ENCODE measurements at places on chromosomes 12 and 14.

- DNase-seq = no peak
Observed at GRCh38 chr12:26211331-26211730, 16.0 kb downstream of the SSPN start.

DNA sequence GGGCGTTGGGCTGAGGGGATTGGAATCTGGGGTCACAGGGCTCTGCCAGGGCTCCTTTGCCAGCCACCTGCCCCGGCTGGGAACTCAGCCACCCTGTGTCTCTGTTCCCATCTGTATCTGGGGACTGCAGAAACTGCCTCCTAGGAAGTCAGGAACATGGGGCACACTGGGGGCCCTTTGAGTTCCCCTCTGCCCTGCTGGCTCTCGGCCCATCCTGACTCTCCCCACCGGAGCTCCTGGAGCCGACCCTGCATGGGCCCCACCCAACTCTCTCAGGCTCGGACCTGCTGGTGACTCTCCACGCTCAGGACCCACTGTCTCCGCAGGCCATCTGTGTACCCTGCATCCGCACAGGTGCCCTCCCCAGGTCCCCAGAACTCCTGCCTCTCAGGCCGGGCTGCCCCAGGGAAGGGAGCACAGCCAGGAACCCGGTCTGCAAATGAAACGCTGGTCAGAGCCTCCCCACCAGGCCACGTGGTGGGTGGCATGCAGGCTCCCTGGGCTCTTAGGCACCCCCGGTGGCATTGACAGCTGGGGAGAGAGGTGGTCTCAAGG is 82.8 kb downstream of the KIF26A start:
- no peak for DNase-seq

DNA sequence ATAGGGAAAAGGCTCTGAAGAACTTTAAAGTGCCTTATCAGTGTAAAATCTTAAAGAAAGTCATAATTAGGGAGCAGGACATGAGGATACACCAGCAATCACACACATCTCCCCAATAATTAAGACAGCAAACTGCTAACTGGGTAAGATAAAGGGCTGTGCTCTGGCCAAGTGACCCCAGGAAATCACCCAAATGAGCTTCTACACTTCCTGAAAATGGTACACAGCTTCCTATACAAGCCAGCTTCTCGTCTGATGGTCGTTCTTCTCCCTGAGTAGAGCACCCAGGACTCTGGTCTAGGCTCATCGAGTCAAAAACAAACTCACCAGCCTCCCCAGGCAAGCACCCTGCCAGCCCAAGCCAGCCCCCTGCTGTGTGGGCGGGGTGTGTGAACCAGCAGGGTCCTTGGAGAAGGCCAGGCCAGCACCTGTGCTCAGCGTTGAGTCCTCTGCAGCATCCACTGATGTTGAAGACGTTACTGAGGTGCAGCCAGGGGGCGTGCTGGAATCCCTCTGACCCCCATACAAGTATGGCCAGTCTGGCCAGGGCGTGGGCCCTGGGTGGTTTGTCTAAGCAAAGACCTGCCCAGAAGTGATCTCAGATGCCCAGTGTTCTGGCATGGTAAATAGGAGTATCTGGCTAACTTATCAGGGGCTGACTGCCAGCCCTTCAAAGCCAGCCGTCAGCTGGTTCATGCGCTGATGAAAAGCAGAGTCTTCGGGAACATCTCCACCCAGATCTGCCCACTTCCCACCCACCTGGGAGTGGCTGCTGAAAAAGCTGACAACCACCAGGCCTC is 41.4 kb downstream of the ACTN1 start:
- no peak for DNase-seq

DNA sequence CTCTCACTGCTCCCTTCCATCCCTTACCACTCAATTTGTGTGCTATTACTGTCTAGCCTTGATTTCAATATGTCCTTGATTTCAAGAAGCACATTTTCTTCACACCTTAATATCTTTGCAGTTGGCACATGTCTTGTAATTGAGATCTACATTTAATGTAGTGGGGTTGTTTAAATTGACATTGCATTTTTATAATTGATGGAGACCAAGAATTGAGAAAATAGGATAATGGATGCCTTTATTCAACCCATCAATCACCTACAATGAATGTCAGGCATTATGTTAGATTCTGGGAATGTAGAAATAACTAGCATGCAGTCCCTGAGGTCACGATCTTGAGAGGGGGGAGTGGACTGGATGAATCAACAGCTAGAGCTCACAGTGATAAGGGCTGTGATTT is 94.6 kb downstream of the SMOC1 start:
- no peak for DNase-seq

DNA sequence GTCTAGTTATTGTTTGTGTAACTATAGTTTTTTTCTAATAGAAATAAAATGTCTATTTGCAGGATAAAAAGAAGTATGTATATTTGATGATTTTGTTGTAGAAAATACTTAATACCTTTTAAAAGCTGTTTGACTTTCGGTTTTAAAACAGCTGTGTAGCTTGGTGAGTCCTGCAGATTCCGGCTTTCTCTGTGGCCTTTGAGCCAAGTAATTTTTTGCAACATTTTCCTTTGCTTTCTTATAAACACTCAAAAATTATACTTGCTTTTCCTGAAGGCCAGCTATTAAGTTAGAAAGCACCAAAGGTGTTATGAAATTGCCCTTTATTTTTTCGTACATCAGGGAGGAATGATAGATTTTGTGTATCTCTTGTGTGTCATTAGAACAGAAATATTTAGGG is 63.6 kb downstream of the CRADD start:
- no peak for DNase-seq

DNA sequence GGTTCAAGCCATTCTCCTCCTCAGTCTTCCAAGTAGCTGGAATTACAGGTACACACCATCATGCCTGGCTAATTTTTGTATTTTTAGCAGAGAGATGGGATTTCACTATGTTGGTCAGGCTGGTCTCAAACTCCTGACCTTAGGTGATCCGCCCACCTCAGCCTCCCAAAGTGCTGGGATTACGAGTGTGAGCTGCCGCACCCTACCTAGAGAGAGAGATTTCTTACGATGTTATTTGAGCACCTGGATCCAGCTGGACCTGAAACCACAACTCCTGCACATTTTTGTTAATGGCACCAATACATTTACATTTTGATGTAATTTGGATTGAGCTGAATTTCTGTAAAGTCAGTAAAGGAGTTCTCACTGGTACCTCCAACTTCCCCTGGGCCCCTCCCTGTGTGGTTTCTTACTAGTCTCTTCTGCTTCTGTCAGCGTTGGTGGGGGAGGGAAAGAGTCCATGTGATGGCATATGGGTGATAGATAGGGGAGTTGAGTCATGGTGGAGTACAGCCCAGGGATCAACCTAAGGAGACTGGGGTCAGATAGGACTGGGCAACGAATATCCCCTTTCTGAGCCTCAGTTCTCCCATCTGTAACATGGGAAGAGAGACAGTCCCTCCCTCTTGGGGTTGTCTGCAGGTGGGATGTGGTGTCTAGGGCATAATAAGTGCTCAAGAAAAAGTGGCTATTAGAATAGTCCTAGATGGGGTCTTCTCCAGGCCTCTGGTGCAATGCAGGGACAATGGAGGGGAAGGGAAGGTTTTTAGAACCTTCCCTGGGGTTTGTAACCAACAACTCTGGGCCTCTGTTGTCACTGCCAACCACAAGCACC is 83.3 kb upstream of the MED13L start:
- DNase-seq = no peak

GRCh38 chr12:18837505-18837904 is 99.6 kb downstream of the CAPZA3 start:
- no peak for DNase-seq

GRCh38 chr14:74464785-74465184 is 28.3 kb downstream of the NPC2 start:
- DNase-seq = no peak

DNA sequence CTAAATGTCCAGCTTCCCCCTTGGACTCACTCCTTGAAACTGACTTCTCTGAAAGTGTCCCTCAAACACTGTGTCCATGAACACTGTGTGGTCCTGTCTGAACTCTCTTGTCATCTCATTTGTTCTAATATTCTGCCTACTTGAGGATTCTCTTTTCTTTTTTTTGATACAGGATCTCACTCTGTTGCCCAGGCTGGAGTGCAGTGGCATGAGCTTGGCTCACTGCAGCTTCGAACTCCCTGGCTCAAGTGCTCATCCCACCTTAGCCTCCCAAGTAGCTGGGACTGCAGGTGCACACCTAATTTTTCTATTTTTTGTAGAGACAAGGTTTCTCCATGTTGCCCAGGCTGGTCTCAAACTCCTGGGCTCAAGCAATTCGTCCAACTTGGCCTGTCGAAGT is 4.9 kb upstream of the HEBP1 start:
- no peak for DNase-seq

DNA sequence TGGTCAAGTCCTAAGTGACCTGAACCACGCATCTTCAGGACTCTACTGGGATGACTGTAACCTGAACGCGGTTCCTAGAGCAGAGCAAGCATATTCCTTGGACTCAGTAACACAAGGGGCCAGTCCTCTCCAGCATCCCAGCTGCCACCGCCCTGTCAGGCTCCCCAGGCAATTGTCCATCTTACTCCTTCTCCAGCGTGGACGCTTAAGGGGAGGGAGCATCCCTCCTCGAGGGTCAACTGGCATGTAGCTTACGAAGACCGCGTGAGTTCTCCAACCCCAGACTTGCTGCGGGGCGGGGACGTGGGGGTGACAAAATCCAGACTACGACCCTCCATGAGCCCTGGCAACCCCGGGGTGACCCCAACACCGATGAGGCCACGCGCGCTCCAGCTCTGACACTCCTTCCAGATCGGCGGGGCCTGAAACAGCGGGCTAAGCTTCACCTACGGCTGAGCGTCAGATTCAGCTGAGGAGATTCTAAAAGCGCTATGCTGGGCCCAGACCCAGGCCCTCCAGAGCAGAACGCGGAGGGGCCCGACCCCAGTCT is 846 bp upstream of the MTHFD1 start:
- no peak for DNase-seq

- DNase-seq = no peak
Observed at GRCh38 chr12:11580125-11580751, 69.2 kb upstream of the ETV6 start.

GRCh38 chr12:130401703-130402102 is 64.0 kb downstream of the PIWIL1 start:
- DNase-seq = no peak

DNA sequence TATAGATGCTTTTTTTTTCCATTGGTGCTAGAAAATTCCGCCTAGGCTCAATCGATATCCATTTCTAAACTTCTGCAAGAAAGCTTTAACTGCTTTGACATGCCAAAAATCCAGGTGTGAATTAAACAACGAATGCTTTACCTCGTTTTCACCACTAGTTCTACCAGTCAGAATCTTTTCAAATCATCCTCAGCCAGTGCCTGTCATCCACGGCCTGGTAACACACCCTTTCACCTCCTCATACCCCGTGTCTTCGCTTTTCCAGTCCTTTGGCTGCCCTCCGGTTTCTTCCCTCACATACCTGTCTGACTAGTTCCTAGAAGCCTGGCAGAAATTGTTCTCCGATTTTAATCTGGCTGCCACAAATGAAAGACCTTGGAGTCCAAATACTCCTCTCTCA is 1.4 kb upstream of the PHC1 start:
- DNase-seq = no peak

GRCh38 chr14:22502007-22502406 is 87.0 kb downstream of the DAD1 start:
- DNase-seq = no peak

DNA sequence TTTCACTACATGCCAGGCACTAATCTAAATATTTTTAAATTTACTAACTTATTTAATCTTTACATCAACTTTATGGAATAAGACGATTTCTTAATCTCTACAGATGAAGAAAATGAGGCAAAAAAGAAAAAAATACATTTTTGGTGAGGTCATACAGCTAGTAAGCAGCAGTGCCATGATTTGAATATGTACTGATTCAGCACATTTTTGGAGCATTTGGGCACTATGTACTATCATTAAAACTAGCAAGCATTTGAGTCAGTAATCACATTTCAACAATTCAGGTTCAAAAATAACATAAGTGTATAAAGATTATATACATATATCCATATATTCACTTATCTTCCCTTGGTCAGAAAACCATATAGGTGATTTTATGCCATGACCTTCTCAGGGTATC is 124.4 kb upstream of the TMTC1 start:
- no peak for DNase-seq

DNA sequence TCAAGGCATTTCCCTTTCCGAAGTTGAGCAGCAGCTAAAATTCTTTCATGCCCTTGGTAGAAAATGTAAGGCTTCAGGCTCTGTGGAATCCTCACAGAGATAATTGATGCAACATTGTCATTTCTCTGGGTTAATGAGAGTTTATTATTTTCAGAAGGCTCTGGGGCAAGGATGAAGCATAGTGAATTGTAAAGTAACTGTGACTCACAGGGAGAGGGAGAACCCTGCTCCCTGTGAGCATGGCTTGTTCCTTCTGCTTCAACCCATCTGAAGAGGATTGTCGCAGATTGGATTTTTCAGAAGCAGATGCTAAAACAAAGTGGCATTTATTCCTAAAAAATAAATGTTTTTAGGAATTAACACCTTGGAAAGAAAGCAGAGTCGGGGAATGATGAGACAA is 41.2 kb downstream of the APOBEC1 start:
- no peak for DNase-seq

DNA sequence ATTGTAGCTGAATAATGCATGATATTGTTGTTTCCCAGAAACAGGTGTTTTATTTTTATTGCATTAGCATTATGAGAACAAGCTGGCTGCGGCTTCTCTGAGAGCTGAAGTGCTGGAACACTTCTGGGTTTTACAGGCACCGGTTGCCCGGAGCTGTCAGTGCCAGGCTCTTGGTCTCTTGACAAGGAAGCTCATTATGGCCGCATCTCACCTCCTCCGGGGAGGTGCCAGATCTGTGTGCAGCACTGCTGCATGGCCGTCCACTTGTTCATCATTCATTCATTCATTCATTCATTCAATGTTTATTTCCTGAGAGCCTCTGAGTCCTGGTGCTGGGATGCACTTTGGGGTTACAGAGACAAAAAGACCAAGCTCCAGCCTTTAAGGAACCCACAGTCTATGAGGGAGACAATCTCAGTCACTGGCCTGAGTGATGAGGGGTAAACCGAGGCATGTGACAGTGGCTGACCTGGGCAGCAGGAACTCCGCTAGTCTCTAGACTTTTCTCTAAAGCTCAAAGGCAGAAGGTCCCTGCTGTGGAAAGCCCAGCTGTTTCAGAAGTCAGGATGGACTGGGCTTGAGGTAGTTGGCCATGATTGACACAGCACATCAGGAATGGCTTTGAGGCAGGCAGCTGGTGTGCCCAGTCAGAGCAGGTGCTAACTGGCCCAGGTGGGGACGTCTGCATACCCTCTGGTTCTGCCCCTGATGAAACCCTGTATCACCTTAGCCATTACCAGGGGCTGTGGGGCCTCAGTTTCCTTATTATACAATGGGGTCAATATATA is 181.0 kb downstream of the ADGRD1 start:
- DNase-seq = no peak

DNA sequence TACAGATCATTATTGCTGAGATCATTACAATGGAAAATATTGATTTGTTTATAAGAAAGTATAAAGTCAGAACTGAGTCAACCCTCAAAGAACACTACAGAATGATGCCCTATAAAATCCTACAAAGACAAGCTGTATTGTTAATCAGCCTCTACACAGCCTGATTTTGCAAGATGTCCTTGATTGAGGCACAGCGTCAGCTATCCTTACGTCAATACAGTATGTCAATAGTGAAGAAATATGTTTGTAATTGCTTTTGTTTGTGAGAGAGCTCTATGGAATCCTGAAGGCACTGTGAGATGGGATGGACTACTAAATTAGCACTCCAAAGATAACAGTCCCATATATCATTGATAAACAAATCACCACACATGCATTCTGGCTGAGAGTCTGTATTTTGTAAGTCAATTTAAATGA is 70.7 kb downstream of the RASSF9 start:
- no peak for DNase-seq

Measured in activated T-helper 1 cell treated with anti-CD3 and anti-CD28 coated beads, Interleukin-2, amount 50 U/mL, for 16 hours (primary cell).